Fibroblast of skin of right quadriceps (primary cell): ENCODE measurements at places on chromosomes 7 and 10.
A peak's percentile ranks its signal among the peaks of the same experiment; 100 is the strongest.

- DNase-seq: no peak
Observed at GRCh38 chr10:106873770-106874603, 290.5 kb downstream of the SORCS1 start.

GRCh38 chr7:159078911-159079270 is 65.8 kb downstream of the VIPR2 start:
- no peak for DNase-seq

GRCh38 chr10:80700252-80700651 is 162.6 kb downstream of the SH2D4B start:
- DNase-seq: no peak

DNA sequence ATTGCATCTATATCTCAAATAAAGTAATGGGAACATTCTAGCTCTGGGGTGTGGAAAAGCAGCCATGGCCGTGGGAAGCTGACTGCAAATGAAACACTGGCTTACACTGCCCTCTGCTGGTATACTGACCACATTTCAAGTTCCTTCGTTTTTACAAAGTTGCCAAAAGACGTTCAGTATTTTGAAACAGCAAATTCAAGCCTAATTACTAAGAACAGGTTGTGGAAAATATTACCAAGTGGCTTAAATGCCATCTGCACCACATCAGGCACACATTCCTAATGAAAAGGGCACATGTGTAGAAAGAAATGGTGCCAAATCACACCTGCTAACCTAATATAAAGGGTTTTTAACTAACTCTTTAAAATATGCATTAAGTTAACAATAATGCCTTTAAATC is 83.9 kb downstream of the JAZF1 start:
- peak; percentile 59 for DNase-seq

GRCh38 chr7:121404348-121404747 is 8.2 kb upstream of the FAM3C start:
- no peak for DNase-seq

DNA sequence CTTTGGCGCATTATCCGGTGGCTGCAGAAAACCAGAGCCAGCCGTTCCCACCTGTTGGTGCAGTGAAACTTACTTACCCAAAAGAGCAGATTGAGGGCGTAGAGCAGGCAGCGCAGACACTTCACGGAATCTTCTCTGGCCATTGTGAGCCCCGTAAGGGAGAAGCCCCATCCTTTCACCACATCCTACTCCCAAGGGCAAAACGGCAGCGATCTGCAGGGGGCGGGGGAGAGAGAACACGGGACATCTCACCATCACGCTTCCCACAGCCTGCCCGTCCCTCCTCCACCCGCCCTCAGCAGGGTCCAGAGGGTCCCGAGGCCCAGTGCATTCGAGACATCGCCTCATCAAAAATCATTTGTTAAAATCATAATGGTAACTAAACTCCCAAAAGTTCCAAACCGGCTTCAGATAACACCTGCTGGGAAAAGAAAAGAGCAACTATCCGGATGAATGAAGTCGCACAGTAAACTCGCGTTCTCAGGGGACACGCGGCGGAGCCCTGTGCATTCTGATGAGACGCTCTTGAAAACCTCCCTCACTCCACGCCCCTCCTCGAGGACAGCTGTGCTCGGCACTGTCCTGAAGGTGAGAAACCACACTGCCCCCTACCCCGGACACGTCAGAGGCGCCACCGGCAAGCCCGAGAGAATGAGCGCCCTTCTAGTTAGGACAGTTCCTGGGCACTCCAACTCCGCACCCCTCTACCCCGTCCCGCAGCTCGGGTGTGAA is 1.2 kb downstream of the TSPAN12 start:
- DNase-seq: peak; percentile 3

GRCh38 chr7:20220921-20221547 is 3.9 kb upstream of the MACC1 start:
- DNase-seq: peak; percentile 96
